ENCODE measurements at places on chromosomes 5 and 9.

GRCh38 chr9:121676926-121677325, 25.5 kb downstream of the DAB2IP start:
- no peak for DNase-seq

GRCh38 chr5:65126542-65127069, 355.1 kb downstream of the ADAMTS6 start:
- DNase-seq: no peak

- no peak for DNase-seq
These were observed 153.0 kb upstream of the SMC2 start for GRCh38 chr9:103941104-103941503.

- DNase-seq: no peak
These were observed 116.4 kb upstream of the SPDL1 start for GRCh38 chr5:169467041-169467771.

DNA sequence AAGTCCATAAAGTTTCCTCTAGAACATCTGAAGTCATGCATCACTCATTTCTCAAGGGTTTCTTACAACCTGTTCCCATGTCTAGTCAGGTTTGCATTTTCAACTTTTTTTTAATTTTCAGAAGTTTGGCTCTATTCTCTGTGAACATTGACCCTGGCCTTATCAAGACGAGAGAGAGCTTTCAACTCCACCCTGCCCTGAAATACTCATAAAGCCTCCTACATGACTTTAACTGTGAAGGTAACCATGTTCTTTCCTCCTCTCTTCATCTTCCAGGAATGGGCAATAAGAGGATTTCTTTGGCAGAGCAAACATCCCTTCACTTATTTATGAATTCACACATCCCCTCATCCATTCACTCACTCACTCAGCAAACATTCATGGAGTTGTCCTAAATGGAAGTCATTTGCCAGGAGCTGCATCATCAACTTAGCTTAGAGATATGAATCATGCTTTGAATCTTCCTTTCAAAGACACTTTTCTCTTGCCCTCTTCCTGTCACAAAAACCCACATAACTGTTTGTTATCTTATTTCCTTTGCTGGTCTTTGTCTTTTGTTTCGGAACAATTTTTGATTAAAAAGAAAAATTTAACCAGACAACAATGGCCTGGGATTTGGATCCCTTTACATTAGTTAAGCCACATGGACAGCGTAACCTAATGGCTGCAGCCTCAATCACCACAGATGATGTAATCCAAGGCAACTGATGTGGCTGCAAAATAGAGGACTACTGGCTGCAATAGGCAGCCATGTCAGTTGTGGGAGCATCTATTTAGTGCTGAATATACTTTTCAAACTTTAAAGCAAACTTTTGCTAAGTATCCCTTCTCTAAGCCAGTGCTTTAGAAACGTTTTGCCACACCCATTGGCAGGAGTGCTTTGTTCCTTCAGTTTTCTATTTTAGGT, 43.0 kb upstream of the GNAQ start:
- no peak for DNase-seq

DNA sequence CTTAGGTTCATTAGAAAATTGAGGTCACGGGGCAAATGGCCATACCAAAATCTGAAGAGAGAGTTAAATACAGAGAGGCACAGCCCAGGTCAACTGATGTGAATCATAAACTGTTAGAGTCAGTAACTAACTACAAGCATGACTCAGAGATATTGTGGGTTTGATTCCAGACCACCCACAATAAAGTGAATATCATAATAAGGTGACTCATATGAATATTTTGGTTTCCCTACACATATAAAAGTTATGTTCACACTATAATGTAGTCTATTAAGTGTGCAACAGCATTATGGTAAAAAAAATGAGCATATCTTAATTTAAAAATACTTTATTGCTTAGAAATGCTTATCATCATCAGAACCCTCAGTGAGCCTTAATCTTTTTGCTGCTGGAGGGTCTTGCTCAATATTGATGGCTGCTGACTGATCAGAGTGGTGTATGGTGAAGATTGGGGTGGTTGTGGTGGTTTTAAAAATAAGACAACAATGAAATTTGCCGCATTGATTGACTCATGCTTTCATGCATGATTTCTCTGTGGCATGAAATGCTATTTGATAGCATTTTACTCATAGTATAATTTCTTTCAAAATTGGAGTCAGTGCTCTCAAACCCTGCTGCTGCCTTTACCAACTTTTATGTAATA, 53.1 kb upstream of the EDIL3 start:
- DNase-seq: no peak

DNA sequence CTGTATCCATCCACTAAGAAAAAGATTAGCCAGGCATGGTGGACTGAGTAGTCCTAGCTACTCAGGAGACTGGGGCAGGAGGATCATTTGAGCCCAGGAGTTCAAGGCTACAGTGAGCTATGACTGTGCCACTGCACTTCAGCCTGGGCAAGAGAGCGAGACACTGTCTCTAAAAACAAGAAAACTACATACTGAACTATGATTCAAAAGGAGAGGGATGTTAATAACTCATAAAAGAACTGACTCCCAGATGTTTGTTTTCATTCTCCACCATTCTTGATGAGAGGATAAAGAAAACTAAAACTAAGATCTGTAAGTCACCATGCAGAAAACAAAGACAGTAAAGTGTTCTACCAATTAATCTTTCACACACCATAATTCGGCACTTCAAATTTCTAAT, 53.5 kb downstream of the AUH start:
- DNase-seq: no peak

- no peak for DNase-seq
These were observed 40.0 kb downstream of the EHMT1 start for GRCh38 chr9:137658781-137659180.

- DNase-seq: no peak
These were observed 17.8 kb downstream of the SERINC5 start for GRCh38 chr5:80238097-80238496.

GRCh38 chr5:154199671-154200220, 9.2 kb downstream of the GALNT10 start:
- no peak for DNase-seq

DNA sequence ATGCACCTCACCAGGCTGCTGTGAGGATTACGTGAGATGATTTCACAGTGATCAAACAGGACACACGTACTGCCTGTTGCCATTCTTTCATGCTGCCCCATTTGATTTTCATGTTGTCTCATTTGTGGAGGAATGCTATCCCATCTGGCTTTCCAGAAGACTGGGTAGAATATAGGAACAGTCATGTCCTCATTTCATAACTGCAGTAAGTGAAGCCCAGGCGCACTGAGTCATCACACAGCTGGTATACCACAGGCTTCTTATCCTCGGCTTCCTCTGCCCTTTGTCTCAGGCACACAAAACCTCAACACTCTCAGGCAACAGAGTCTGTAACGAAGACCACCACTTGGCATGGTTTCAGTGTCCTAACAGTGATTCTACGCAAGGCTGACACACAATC, 62.3 kb downstream of the LHFPL2 start:
- no peak for DNase-seq

DNA sequence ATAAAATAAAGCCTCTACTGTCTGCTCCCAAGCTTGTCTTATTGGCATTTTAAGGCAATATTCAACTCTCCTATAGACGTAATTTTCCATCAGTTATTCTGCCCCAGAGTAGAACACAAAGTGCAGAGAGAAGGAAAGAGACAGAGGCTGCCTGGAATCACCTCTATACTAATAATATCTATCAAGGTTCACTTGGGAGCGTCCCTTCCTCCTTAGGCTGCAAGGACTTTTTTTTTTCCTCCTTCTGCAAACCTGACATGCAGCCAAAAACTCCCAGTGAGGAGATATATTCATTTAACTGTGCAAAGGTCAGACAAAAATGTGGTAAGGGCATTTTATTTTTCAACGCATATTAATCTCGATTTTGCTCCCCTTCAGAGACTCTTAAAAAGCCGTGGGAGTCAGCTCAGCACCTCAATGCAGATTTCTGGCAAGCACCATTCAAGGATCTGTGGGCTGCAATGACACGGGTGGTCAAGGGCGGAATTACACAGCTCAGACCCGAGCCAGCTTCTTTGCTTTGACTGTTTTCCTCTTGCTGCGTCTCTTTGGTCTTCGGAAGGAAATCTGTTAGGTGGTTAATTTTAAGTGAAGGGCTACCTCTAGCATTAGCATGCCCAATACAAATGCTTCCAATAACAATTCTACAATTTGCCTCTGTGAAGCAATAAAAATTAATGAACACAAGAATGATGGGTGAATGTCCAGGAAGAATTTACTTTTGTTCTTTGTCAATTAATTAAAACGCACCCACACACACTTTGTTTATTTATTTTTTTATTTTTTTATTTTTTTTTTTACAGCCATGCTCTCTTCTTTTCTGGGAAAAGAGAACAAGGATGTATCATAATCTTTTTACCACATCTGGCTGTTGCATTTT, 587.7 kb upstream of the GRAMD2B start:
- no peak for DNase-seq

DNA sequence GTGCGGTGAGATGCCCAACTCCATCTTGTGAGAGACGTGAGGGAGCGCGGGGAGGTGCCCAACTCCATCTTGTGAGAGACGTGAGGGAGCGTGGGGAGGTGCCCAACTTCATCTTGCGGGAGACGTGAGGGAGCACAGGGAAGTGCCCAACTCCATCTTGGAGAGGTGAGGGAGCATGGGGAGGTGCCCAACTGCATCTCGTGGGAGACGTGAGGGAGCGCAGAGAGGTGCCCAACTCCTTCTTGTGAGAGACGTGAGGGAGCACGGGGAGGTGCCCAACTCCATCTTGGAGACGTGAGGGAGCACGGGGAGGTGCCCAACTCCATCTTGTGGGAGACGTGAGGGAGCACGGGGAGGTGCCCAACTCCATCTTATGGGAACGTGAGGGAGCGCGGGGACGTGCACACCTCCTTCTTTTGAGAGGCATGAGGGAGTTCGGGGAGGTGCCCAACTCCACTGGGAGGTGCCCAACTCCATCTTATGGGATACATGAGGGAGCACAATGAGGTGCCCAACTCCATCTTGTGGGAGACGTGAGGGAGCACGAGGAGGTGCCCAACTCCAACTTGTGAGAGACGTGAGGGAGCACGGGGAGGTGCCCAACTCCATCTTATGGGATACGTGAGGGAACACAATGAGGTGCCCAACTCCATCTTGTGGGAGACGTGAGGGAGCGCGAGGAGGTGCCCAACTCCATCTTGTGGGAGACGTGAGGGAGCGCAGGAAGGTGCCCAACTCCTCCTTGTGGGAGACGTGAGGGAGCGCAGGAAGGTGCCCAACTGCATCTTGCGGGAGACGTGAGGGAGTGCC, 235.4 kb downstream of the CACNA1B start:
- no peak for DNase-seq

DNA sequence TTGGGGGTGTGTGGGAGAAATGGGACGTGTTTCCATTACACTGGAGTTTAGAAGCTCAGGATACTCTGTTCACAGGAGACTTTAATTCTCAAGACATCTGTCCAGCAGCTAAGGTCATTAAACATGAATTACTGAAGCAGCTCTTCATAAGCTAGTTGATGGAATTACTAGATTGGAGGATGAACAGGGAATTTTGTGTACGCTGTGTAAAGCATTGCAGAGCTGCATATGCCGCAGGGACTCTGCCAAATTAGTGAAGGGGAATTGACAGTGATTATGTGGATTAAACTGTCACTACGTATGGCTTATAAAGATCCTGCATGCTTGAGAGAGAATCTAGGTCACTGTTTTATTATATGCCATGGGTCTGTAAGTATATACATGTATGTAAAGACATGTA, 177.5 kb upstream of the TBC1D2 start:
- DNase-seq: no peak

DNA sequence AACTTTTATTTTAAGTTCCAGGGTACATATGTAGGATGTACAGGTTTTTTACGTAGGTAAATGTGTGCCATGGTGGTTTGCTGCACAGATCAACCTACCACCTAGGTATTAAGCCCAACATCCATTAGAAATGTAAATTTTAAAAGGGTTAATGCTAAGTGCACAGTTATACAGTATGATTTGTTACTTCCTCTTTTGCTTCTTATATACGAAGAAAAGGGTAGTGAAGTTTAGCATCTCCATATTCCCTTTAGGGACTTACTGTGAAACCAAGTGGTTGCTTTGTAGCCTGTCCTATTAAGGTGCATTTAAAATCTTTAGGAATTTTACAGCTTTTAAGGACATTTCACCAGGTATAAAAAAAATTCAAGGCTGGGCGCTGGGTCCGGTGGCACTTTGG, 46.4 kb downstream of the RBM27 start:
- DNase-seq: no peak

DNA sequence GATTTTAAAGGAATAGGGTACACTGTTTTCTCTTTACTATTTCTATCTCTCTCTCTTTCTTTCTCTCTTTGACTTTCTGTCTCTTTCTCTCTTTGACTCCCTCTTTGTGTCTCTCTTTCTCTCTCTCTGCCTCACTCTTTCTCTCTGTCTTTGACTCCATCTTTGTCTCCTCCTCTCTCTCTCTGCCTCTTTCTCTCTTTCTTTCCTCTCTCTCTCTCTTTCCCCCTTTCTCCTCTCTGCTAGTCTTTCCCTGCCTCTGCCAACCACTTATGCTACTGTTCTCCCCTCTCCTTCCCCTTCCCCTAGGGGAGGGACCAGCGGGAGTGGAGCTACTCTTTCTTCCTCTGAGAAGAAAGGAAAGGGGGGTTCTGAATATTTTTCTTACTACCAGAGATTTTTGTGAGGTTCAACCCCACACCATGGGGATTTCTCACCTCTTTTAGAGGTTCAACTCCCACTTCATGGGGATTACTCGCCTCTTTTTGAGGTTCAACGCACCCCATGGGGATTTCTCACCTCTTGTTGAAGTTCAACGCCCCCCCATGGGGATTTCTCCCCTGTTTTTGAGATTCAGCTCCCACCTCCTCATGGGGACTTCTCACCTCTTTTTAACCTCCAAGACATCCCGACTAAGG, 309.9 kb downstream of the NR3C1 start:
- DNase-seq: no peak

GRCh38 chr5:17748201-17748600, 113.9 kb downstream of the TAF11L14 start:
- no peak for DNase-seq
